AG04450 (cell line): ENCODE measurements at places on chromosomes 7 and 10.

GRCh38 chr10:48880016-48880705 lies 59.5 kb downstream of the LRRC18 start:
- no peak for DNase-seq

DNA sequence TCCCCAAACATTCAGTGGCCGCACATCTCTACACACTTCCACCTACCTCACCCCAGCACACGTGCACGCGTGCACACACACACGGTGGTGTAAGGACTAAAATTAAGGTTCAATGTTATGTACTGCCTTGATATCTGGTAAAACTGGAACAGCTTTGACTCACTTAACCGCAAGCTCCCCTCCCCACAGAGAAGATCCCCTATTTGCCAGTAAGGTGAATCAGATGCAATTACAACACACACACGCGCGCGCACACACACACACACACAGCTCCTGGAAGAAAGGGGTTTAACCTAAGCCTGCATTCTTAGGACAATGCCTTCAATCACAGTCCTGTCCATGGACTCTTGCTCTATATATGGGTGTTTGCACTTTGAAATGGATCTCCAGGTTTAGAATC lies 25.5 kb upstream of the VPS41 start:
- DNase-seq = no peak

DNA sequence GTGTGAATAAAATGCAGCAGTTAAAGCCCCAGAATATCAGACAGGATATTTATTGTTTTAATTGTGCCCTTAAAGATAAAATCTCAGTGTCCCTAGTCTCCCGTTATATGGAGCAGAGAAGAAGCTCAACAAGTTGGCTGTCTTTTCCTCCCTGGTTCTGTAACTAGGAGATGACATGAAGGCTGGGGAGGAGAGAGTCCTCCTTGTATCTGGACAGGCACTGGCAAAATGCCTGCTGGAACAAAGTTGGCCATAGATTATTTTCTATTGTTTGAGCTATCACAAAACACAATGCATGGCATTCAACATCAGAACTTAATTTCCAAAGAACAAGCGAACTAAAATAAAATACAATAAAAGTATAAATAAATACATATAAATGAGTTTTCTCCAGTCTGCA lies 694.9 kb upstream of the KCND2 start:
- DNase-seq = no peak

DNA sequence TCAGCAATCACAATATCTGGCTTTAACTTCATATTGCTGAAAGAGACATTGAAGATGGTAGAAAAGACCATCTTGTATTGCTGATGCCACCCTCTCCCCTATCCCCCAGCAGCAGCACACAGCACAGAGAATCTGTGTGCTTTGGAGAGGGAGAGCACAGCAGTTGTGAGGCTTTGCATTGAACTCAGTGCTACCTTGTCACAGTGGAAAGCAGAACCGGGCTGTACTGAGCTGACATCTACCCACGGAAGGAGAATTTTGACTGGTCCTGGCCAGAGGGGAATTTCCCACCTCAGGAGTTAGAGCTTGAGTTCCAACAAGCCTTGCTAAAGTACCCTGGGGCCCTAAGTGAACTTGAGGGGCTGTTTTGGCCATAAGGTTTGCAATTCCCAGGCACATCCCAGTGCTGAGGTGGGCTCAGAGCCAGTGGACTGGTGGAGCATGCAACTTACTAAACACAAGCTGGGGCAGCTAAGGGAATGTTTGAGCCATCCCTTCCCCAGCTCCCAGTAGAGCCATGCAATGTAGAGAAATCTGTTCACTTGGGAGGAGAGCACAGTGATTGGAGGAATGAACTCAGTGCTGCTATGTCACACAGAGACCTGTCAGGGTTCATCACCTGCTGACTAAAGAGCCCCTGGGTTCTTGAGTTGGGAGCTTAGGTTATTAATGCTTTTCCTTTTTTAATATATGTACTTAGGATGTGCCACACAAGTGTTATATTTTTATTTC lies 62.1 kb downstream of the OR13A1 start:
- DNase-seq = no peak

GRCh38 chr7:134014935-134015334 lies 112.2 kb upstream of the LRGUK start:
- no peak for DNase-seq

GRCh38 chr10:12981570-12981969 lies 19.9 kb downstream of the CCDC3 start:
- DNase-seq = peak; percentile 29

DNA sequence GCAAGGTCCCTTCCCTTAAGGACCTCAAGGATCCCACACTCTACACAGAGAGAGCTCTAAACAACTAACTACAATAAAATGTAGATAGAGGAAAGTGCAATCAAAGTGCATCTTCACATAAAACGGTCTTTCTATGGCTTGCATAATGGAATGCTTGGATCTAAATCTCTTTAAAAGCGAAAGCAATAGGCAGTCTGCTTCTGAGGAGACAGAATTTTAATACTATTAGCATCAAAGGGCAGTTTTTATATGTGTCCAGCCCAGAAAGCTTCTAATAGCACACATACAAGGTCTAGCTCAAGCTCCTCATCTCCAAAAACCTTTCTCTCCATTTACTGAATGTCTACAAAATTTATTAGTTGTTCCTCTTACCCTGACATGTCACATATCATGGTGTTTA lies 101.5 kb upstream of the C1GALT1 start:
- no peak for DNase-seq

DNA sequence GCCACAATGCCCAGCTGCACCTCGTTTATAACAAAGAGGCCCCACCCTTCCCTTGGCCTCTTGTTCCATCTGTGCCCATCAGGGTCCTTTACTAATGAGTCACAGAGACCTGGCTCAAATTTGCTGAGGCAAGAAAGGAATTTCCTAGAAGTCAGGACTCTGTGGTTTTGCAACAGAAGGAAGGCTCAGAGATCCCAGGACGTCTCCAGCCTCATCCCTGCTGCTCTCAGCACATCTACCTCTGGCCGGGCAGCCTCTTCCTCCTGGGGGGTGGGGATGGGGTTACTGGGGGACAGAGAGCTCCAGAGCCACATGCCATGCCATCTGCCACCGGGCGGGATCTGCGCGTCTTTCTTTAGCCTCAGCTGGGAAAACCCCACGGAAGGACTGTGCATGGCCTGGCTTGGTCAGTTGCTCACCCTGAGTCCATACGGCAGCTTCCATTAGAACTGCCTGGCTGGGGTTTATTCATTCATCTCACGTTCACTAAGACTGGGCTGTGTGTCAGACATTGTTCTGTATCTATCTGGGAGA lies 41.9 kb upstream of the PSMG3 start:
- DNase-seq = peak; percentile 10

- no peak for DNase-seq
Measured at GRCh38 chr10:61612450-61612849, 50.3 kb upstream of the CABCOCO1 start.

GRCh38 chr10:71694567-71694968 lies 25.0 kb downstream of the C10orf105 start:
- DNase-seq = no peak

GRCh38 chr7:47454069-47454973 lies 127.6 kb downstream of the TNS3 start:
- no peak for DNase-seq

GRCh38 chr7:99102809-99103690 lies 40.9 kb downstream of the SMURF1 start:
- DNase-seq = peak; percentile 39

- DNase-seq = no peak
Measured at GRCh38 chr10:3805791-3806461, 20.9 kb upstream of the KLF6 start.

- no peak for DNase-seq
Measured at GRCh38 chr10:75568450-75569130, 137.2 kb downstream of the LRMDA start.

GRCh38 chr7:5450549-5451327 lies 27.1 kb upstream of the TNRC18 start:
- DNase-seq = no peak

DNA sequence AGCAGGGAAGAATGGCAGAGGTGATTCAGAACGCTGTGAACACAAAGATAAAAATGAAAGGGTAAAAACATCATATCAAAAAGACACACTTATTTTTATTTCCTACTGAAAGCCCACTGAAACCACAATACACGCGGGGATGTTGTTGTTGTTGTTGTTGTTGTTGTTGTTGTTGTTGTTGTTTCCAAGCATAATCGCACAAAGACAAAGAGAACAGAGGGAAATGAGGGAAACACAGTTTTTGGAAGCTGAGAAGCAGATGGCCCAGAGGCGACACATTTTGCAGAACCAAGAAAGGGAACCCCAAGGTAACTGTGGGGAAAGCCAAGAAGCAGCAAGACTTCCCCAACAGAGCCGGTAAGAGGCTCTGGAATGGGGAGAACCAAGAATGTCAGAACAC lies 113.9 kb downstream of the PARD3 start:
- DNase-seq = no peak

GRCh38 chr10:75187961-75188426 lies 22.6 kb upstream of the VDAC2 start:
- DNase-seq = no peak

GRCh38 chr7:142319970-142320369 lies 62.1 kb upstream of the PRSS58 start:
- DNase-seq = no peak

- DNase-seq = no peak
Measured at GRCh38 chr7:51059504-51060142, 257.0 kb downstream of the COBL start.

- no peak for DNase-seq
Measured at GRCh38 chr10:129909080-129909479, 55.0 kb downstream of the EBF3 start.

GRCh38 chr10:124142960-124143359 lies 49.6 kb upstream of the CHST15 start:
- DNase-seq = no peak

DNA sequence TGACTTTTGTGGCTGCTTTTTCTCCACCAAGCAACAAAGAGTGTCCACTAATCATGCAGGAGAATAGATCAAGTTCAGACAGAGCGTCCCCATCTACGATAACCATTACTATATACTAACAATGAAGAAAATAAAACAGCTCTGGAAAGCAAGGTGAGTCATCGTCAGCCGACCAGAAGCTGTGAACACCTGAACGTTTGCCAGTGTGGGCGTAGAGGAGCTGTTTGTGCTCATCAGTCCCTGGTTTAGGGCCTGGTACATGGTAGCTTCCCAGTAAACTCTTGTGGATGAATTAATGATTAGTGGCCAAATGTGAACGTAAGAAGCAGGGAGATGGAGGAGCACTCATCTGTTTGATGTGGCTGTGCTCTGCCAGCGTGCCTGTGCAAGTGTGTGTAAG lies 180.7 kb downstream of the EVX1 start:
- DNase-seq = no peak

DNA sequence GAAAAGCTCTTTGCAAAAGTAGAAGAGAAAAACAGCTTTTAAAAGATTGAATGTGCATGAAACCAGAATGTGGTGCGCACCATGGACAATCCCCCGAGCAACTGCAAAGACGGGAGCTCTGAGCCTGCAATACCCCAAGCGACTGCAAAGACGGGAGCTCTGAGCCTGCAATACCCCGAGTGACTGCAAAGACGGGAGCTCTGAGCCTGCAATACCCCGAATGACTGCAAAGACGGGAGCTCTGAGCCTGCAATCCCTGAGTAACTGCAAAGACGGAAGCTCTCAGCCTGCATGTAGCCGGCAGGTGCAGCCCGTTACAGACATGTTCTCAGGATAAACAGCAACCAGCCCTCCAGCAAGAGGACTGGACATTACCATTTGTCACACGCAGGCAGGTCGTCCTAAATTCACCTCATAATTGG lies 6.2 kb downstream of the ZNF775 start:
- DNase-seq = no peak

- DNase-seq = no peak
Measured at GRCh38 chr10:17510242-17510908, 56.0 kb upstream of the ST8SIA6 start.

DNA sequence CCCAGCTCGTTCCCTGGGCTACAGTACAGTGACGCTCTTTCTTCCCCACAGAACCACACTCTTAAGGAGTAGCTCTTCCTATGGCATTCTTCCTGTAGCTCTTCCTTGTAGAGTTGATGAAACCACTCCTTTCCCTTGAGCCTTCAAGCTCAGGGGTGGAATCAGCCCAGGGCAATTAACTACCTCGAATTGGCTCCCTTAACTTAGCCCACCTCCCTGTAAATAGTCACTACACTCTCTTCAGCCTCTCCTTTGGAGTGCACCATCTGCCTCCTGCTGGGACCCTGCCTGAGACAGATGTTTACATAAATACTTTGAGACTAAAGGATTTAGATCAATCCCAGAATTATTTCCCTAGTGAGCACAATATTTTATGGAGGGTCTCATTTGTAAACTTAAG lies 537.8 kb upstream of the AUTS2 start:
- DNase-seq = no peak

GRCh38 chr10:13890233-13891127 lies 303.7 kb downstream of the PRPF18 start:
- no peak for DNase-seq

GRCh38 chr7:36755484-36755883 lies 31.2 kb upstream of the AOAH start:
- DNase-seq = no peak

- DNase-seq = no peak
Measured at GRCh38 chr7:1289666-1290025, 57.0 kb downstream of the UNCX start.

DNA sequence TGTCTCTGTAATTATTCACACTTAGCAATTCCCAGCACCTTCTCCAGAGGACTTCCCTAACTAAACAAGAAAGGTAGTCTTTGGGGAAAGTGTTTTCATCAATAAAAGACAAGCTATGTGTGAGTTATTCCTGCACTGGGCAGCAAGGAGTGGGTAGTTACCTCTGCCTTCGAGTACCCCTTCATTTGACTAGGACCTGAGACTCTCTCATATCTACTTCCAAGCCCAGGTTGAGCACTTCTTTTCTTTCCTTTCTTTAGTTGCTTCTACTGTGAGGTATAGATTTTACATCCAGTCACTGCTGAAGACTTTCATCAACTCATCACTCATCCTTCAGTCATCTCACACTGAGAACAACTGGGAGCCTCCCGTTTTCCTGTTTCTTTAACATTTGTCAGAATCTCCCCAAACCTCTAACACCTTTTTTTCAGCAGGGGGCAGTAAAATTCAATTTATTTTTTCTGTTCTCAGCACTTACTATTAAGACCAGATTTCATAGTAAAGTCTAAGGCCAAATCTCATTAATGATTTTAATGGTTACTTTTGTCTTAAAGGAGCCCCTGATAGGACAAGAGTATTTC lies 80.1 kb upstream of the PRSS1 start:
- no peak for DNase-seq

DNA sequence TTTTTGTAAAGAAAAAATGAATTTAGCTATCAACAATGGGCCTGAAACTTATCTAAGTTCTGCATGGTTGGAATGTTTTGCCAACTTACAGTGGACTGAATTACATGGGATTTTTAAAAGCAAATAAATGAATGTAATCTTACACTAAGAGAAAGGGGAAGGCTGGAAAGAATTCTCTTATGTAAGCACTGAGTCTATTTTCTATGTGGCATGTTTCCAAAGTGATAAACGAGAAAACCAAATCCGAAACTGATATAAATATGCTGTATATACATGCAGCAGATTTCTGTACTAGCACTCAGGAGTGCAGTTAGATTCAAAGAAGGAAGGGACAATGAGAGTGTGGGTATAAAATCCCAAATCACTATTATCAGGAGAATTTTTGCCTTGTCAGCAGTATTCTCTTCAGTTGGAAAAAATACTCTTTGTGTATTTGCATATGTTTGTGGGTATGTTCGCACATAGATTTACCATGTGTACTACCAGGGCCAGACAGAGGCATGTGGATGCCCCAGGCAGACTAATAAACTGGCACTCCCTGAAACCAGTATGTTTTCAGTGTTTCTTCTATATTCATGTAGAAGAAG lies 334.3 kb upstream of the SEMA3D start:
- peak; percentile 41 for DNase-seq

GRCh38 chr7:65301007-65301406 lies 72.6 kb upstream of the ZNF92 start:
- no peak for DNase-seq
